Activated CD4-positive, CD25-positive, alpha-beta regulatory T cell (primary cell): ENCODE measurements at places on chromosomes 6 and 20.

- no peak for DNase-seq
Observed at GRCh38 chr20:36366623-36367369, 60.7 kb downstream of the DLGAP4 start.

- DNase-seq: no peak
Observed at GRCh38 chr6:3913077-3913957, 64.1 kb downstream of the FAM50B start.

DNA sequence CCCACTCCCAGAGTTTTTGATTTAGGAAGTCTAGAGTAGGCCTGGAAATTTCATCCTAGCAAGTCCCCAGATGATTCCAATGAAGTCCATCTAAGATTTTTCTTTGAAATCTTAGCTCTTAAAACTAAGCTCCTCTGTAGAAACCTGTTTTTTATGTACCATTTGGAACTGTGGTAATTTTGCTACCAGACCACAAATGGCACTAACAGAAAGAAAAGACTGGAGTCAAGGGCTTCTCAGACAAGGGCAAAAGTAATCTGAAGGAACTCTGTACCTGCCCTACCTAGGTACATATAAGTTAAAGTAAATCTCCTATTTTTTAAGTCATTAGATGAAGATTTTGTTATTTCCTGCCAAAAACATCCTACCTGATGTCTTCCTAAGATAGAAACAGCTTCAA lies 155.0 kb upstream of the HTR1E start:
- no peak for DNase-seq

DNA sequence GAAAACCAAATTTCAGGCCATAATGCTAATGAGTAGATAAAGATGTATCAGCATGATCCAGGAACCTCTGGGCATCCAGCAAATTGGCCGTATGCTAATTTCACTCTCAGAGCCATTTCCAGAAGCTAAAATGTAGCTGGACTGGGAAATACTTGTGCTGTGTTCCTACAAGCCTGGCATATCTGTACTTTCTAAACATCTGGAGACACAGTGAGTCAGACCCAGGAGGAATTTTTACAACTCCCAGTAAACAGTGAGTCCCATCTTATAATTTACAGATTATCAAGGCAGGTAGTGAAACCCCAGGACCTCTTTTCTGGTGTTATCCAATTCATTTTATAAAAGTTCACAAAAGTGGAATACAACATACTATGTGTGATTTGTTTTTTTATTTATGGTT lies 683.0 kb upstream of the ADGRB3 start:
- DNase-seq: no peak

DNA sequence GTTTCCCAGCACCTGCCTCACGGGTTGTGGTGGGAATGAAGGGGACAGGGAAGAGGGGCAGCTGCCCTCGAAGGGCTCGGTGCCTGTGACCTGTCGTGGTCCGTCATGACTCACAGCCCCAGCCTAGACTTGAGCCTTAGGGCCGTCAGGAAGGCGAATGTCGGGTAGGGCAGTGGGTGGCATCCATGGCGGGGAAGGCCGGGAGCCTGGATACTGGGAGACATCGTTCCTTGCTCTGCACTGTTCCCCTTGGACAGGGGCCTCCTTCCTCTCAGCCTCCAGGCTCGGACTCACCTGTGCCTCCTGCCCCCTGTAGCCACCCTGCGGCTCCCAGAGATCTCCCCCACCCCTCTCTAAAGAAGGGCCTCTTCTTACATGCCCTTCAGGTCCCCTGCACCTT lies 52.2 kb upstream of the APCDD1L start:
- no peak for DNase-seq

DNA sequence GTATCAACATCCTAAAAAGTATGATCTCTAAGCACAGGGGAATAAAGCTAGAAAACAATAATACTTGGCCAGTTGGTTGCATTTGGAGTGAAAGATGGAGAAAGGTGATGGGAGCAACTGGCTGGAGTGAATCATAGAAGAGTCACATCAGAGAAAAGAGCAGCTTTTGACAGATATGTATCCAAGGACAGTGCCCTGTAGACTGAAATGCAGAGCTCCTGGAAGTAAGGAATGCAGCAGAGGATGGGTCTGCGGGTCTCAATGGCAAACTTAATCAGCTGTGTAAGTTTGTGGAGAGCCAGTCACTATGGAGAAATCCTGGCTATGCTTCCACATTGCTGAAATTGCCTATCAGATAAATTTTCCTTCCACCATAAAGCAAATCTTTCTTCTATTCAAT lies 253.6 kb upstream of the PRND start:
- no peak for DNase-seq

- no peak for DNase-seq
Observed at GRCh38 chr20:57841297-57841866, 131.6 kb upstream of the PMEPA1 start.

GRCh38 chr6:131017962-131018361 lies 45.1 kb downstream of the EPB41L2 start:
- DNase-seq: no peak

DNA sequence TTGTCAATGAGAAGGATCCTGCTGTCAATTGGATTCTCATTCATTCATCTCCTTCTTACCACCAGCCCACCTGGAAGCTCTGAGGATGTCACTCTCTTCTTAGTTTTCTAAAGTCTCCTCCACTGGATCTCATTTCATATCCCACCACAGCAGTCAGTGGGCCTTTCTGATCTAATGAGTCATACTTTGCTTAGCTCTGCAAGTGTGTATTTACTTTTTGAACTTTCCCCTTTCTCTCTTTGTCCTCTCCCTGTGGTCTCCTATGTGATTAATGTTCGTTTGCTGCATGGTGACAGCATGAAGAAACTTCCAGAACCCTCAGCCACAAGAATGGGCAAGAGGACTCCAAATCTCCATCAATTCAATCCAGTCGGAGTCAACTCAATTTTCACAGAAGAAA lies 63.6 kb upstream of the SYNDIG1 start:
- no peak for DNase-seq

GRCh38 chr20:13995841-13996240 lies 525 bp downstream of the MACROD2 start:
- no peak for DNase-seq
